Stimulated activated CD8-positive, alpha-beta memory T cell treated with anti-CD3 and anti-CD28 coated beads, Interleukin-4, amount 100 ng/mL, for 24 hours (primary cell): ENCODE measurements at places on chromosomes 7 and 10.

DNA sequence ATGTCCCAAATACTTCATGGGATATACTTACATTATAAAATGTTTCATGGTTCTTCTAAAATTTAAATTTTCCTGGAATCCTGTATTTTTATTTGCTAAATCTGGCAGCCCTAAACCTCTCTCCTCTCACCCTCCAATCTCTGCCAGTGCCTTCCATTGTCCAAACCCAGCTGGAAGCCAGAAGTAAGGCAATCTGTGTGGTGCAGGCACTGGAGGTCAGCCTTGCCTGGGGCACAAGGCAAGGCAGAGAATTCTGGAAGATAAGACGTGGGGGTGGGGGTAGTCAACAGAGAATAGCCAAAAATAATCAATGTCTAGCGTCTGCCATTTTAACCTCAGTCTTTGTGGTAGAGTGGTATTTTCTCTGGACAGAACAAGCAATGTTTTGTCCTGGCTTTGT, 381.7 kb downstream of the GPAM start:
- no peak for DNase-seq

DNA sequence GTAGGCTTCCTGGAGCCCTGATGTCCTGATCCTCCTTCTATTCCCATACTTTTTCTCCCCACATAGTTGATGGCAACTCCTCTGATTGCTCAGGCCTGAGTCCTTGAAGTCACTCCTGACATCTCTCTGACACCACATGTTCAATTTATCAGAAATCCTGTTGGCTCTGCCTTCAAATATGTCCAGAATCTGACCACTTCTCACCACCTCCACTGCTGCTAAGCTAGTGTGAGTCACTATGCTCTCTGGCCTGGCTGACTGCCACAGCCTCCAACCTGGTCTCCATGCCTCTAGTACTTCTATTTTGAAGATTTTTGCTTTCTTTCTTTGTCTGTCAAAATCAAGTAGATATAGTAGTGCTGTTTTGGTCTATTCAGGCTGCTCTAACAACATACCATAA, 53.0 kb downstream of the TMEM229A start:
- DNase-seq, result no peak

DNA sequence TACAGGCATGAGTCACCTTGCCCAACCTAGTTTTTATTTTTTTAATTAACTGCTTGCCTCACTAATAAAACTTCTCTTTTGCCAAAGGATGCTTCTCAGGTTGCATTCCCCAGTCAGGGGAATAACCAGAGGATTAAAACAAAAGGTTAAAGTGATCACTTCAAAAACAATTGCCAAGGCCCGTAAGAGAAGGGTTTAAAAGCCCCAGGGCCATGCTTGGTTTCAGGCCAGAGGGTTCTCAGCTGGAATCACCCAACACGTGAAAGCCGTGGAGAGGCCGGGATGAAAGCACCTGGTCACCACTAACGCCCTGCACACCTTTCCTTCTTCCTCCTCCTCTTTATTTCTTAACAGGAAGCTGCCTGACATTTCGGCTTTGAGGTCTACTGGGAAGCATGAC, 587.5 kb downstream of the PTPRN2 start:
- no peak for DNase-seq

- DNase-seq, result no peak
These were observed 11.3 kb downstream of the NCOA4 start for GRCh38 chr10:46019177-46019528.

DNA sequence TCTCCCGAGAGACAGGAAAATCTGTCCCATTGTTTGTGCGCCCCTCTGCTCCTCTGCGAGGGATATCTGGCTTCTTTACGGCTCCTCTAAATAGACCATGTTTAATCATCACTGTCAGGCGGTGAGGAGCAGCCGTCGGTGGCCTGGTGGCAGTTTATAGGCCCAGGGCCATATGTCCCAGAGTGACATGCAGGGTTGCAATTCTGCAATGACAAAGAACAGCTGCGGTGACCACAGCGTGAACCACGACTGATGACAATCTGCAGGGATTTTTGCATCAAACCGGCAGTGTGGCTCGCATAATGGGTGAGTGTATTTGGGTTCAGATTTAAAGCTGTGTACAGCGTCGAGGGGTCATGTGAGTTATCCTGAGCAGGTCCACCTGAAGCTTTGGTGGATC, 41.5 kb downstream of the GATA3 start:
- DNase-seq, result no peak

DNA sequence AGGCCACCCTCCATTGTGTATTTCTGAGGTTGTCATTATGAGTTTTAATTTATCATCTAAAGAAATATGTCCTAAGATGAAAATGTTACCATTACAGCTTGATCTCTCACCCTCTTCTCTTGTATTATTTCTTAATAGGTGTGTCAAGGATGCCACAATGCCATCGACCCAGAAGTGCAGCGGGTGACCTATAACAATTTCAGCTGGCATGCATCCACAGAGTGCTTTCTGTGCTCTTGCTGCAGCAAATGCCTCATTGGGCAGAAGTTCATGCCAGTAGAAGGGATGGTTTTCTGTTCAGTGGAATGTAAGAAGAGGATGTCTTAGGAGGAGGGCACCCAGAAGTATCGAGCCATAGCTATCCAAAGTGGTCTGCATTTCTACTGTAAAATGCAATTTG, 46.8 kb downstream of the TES start:
- DNase-seq, result no peak

DNA sequence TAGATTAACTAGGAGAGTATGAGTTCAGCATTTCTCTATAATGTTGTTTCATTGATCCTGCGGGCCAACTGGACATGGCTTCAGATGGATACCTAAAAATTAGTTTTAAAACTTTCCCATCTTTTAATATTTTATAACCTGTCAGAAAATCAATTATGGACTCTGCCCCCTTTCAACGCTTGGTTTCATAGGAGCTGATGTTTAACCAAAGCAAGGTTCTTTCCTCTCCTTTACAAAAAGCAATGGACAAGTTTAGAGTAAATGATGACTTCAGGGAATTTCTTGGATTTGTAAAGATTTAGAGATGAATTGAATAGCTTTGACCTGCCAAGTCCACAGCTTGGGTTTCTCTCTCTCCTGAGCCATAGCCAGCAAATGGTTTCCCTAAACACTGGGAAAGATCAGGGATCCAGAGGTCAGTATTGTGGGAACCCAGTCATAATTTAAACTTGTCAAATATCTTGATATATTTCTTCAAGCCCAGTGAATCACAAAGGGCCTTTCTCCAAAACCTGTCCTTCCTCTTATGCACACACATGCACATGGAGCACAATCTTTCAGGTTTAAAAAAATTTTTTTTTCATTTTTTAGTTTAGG, 177.1 kb downstream of the EVX1 start:
- no peak for DNase-seq

- DNase-seq, result no peak
These were observed 42.1 kb upstream of the DNAAF5 start for GRCh38 chr7:684416-684815.

GRCh38 chr7:33639552-33640197, 265.7 kb upstream of the BMPER start:
- DNase-seq, result no peak

GRCh38 chr7:22393913-22394729, 37.2 kb upstream of the RAPGEF5 start:
- no peak for DNase-seq

DNA sequence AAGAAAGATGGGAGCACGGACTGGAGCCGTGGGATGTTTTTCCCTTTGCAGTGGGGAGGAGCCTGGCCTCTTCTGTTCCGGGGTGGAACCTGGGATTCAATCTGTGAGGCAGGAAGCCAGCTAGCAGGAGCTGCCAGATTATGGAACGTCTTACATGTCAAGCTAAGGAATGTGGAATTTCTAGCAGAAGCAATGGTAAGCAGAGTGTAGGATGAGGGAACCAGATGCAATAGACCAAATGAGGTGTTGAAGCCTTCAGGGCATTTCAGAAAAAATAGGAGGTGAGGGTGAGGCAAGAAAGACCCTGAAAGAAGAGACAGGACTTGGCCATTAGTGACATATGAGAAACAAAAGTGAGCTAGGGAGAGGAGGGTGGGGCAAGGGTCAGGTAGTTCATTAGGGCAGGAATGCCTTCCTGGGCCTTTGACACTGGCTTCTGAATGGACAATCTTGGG, 105.5 kb downstream of the CHN2 start:
- DNase-seq, result no peak

DNA sequence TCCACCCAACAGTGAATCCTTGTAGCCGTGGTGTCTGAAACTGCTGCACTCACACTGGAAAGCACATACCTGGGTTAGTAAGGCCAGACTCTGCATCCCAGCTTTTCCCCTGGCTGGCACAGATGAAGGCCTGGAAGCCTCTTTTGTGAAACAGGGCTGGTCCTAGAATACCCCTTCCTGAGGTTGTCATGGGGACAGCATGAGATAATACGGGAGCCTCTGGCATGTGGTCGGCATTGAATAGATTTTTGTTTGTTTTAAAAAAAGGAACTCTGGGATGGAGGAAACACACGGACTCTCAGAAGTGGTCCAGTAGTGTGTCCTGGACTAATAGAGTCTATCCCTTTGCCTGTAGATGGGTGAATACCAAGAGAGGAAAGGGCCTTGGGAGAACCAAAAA, 129.7 kb downstream of the TMEM178B start:
- DNase-seq, result no peak

DNA sequence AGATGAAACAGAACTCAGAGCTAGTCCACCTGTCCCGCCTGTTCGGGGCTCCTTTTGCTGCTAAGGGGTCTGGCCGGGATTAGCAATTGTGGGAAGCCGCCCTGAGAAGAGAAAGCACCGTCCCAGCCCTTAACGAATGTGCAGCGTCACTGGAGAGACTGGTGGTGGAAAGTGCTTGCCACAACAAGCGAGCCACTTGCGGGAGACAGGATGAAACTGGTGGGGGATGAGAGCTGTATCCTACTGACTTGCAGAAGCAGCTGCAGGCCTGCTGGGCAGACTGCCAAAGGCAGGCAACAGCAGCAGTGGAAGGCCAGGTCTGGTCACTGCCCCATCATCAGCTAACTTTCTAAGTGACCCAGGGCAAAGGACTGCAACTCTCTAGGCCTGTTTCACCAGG, 95.4 kb downstream of the FAM53B start:
- no peak for DNase-seq

DNA sequence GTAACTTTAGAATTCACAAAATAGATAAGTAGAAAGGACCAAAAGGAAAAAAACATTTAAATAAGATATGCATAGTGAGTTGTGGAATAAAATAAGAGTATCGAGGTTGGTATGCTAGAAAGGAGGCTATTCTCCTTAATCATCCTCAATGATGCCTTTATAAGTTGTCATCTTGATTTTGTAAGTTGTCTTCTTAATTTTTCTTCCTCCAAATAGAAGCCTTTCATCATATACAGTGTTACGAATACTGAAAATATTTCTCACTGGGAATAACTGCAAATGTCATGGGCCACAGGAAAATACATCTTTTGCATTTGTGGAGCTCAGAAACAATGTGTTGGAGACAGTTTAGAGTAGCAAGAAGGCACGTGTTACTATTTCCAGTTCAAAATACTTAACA, 31.5 kb upstream of the PRTFDC1 start:
- no peak for DNase-seq

- no peak for DNase-seq
These were observed 195.8 kb upstream of the NEBL start for GRCh38 chr10:21092683-21093524.

DNA sequence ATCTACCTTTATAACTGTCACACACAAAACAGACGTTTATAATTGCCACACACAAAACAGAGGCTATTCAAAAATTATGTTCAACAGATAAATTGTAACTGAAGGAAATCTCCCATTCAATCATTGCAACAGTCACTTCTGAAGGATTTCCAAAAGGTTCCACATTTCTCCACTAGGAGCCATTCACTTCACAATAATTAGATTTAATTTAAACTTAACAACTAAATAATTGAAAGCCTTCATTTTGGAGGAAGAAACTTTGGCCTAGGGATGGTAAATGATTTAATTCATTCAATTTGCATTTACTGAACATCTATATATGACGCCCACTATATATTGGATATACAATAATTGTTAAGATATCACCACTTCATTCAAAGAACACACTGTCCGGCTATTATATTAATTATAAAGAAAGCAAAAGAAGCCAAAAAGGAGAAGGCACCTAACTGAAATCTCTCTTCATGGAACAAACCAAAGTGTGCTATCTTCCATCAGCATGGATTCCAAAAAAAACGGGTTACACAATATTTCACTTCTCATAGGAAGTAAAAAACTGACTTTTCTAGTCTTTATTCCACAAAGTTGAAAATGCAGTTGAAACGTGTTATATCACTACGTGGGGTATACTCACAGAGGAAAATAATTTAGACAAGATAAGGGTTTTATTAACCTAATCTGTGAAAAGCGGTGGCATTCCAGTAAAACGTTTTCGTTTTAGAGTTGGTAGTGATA, 1.7 kb downstream of the ATAD1 start:
- DNase-seq, result no peak

DNA sequence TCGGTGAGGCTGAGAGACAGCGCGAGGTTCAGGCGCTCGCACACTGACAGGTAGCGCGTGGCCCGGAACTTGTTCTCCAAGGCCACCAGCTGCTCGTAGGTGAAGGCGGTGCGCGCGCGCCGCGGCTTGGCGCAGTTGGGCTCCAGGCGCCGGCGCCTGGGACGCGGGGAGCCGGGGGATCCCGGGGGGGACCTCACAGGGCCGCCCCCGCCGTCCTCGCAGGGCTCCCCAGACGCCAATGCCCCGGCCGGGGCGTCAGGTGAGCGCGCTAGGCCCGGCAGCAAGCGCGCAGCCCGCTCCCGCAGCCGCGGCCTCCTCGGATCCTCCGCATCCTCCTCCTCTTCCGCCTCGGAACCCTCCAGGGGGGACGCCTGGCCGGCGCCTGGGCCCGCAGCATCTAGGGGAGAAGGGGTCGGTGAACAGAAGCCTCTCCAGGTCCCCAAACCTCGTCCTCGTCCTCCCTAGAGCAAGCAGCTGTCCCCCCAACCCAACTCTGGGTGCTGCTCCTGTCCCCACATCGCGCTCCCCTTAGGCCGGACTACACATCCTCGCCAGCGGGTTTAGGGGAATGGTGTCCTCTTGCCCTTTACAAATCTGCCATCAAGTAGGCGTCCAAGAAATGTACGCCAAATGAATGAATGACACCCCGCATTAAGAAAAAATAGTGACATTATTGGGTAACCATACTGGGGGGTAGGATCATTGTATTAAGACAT, 1.9 kb downstream of the NKX1-2 start:
- DNase-seq, result no peak
